ENCODE measurements at places on chromosomes 6 and 20.

GRCh38 chr6:79778816-79779215 lies 147.7 kb downstream of the SH3BGRL2 start:
- DNase-seq = no peak
- H3K36me3 ChIP-seq = no peaks in the 10 kb centered on the region
- H3K4me1 ChIP-seq = peaks cover 8% of the 10 kb centered on the region
- no peak overlapping the region for H3K4me3 ChIP-seq

DNA sequence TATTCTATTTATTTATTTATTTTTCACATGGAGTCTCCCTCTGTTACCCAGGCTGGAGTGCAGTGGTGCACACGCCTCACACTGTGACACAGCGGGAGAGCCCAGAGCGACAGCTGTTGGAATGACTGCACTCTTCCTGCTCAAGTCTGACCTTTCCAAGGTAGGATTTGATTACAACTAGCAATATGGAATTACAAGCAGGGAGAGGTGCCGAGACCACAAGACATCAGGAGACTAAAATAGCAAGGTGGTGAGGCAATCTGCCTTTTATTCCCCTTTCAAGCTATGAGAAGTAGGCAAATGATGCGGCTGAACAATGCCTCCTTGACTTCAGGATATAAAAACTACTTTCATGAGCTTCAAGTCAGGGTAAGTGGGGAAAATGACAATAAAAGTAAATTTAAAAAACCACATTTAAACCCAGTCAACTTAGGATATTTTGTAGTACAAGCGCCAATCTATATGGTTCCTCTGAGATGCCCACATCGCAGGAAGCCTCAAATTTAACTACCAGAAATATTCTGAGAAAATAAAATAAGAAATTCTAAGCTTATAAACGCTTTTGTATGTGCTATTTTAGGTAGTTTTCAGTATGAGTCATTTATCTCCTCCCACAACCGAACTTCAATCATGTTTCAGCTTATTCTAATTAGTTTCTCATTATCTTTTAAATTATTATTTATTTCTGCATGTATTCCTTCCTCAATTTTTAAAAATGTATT lies 146.9 kb upstream of the SGK1 start:
- no peaks in the 10 kb centered on the region for H3K36me3 ChIP-seq
- no peak for DNase-seq
- H3K4me1 ChIP-seq = peaks cover 5% of the 10 kb centered on the region
- no peak overlapping the region for H3K27ac ChIP-seq

DNA sequence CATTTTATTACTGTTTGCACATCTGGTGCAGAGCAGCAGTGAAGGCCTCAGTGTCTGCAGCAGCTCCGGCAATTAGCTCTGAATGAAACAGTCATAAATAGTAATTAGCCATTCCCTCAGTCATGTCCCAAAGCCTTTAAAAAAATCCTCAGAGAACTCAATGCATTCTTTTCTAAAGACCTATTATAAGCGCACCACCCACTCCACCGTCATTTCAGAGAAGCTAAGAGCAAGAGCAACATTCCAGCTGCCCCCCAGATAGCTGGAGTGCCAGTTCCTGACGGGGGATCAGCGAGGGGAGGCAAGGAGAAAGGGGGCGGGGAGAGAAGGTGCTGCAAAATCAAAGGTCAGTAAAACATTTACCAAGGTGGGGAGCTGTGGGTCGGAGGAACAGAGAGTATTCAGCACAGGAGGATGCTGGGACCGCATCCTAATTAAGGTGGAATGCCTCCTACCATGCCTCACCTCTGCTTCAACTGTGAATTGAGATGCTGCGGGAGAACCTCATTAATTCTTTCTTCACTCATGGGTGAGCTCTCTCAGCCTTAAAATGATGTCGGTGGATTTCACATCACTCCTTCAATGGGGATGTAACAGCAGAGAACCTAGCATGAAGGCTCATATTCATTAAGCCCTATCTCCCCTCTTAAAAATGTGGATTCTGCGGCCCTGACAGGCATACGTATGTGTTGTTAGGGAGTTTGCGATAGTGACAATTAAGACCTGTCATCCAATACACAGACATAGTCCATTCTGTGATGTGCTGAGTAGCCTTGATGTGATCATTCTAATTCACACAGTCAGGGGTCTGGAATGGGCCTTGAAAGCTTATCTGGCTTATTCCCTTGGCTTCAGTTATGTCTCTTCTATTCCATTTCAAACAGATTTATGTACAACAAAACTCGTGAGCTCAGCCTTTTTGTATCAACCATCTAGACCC lies 469.5 kb upstream of the NRSN1 start:
- H3K4me3 ChIP-seq = no peak overlapping the region
- H3K4me1 ChIP-seq = no peaks in the 10 kb centered on the region
- H3K27ac ChIP-seq = no peak overlapping the region
- DNase-seq = no peak

DNA sequence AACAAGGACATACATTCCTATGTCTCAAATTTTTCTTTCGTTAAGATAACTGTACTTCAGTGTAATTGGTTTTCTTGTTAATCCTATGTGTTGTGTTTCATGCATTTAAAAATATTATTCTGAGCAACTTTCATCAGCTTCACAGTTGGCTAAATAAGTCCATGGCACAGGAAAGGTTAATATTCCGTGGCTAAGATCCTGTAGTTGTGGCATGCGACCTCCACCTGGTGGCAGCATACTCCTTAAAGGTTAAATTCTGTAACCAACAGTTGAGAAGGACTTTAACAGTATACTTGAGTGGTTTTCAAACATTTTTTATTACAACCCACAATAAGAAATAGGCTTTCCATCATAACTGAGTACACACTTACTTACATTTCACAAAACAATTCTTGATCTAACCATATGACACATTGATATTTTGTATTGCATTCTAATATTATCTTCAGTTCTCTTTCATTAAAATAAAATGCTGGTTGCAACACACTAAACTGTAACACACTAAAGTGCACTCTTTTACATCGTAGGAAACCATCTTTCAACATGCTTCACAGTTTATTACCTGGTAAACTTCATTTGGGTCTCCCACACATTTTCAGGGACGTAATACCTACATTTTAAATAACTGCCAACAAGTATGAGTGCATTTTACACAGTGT lies 118.3 kb downstream of the SLX4IP start:
- no peaks in the 10 kb centered on the region for H3K36me3 ChIP-seq
- peaks cover 19% of the 10 kb centered on the region for H3K4me1 ChIP-seq
- no peaks in the 10 kb centered on the region for H3K27me3 ChIP-seq
- no peak overlapping the region for H3K4me3 ChIP-seq

- no peaks in the 10 kb centered on the region for H3K36me3 ChIP-seq
- no peak overlapping the region for H3K27ac ChIP-seq
- H3K27me3 ChIP-seq = peaks cover 8% of the 10 kb centered on the region
- no peak overlapping the region for H3K4me3 ChIP-seq
- no peak for DNase-seq
Observed at GRCh38 chr20:11700831-11701230, 216.9 kb upstream of the BTBD3 start.
